ENCODE measurements at places on chromosomes 2 and 18. TPM values are rescaled to one million over a fixed set of nuclear protein-coding genes. Genes with fewer than 3 reads are reported as not detected.

DNA sequence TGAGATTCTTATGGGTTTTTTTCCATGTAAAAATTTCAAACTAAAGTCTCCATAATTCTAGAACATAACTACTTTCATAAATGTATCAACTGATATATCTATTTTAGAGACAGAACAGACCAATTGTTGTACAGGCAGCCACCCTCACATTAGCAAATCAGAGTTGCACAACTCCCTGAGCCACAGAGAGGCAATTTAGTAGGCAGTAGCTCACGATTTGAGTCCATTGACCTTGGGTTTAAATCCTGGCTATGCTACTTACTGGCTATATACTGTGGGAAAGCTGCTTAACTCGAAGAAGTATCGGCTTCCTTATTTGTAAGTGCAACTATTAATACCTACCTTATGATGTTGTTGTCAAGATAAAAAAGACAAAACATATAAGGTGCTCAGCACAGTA lies 16.2 kb downstream of the MTIF2 start:
- no peak overlapping the region for H3K4me3 ChIP-seq
- H3K27me3 ChIP-seq, result no peaks in the 10 kb centered on the region
- DNase-seq, result no peak
- peaks cover 11% of the 10 kb centered on the region for H3K36me3 ChIP-seq
- H3K27ac ChIP-seq, result no peak overlapping the region

DNA sequence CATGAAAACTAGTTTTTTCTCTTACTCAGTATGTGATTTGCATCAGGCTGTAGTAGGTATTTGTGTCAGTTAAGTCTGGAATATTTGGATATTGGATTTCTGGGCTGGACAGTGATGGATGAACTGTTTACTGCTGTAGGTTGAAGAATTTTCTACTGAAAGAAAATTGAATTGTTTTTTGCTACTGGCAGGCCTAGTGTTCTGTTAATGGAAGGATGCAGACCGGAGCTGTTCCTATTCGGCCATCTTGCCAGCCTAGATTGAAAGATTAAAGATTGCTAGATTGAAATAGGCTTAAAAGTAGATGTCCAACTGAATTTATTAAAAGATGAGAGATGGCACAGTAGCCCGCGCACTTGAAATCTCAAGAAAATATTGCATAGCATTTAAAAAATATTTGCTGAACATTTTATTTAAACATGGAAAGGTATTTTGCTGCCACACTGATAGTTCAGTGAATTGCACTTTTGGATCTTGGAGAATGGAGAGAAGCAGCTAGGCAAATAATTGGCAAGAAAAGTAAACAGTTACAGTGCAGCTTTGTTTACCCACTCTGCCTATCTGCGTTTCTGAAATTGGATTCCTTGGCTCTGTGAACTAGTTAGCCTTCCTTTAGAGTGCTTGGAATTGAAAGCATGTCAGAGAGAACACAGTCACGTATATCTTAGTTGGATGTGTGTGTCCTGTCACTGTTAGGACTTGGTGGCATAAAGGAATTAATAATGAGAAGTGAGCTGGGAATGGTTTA lies 54.1 kb downstream of the EPB41L5 start:
- H3K4me3 ChIP-seq, result no peak overlapping the region
- DNase-seq, result no peak
- no peaks in the 10 kb centered on the region for H3K27me3 ChIP-seq
- H3K27ac ChIP-seq, result no peak overlapping the region
- no peaks in the 10 kb centered on the region for H3K4me1 ChIP-seq

KLF11 gene
- total RNA-seq, result 11.0 TPM

DNA sequence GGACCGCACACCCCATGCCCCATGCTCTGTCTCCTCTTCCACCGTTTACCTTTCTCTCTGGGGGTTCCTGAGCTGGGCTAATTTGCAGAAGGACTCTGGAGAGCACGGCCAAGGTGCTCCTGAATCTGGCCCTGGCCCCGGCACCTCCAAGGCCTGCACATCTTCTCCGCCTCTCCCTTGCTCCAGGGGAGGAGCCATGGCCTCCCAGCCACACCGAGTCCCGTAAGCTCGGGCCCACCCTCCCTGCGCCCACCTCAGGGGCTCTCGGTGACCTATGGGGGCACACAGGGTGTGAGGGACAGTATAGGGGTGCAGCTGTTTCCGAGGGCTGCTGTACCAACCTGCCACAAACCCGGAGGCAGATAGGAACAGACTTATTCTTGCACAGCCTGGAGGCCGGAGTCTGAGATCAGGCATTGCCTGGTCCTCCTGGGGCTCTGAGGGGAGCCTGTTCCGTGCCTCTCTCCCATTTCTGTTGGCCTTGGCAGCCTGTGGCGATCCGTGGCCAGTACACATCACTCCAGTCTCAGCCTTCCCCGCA lies 127.3 kb upstream of the GPC1 start:
- H3K36me3 ChIP-seq, result no peaks in the 10 kb centered on the region
- DNase-seq, result no peak
- H3K4me3 ChIP-seq, result no peak overlapping the region
- H3K27ac ChIP-seq, result no peak overlapping the region

DNA sequence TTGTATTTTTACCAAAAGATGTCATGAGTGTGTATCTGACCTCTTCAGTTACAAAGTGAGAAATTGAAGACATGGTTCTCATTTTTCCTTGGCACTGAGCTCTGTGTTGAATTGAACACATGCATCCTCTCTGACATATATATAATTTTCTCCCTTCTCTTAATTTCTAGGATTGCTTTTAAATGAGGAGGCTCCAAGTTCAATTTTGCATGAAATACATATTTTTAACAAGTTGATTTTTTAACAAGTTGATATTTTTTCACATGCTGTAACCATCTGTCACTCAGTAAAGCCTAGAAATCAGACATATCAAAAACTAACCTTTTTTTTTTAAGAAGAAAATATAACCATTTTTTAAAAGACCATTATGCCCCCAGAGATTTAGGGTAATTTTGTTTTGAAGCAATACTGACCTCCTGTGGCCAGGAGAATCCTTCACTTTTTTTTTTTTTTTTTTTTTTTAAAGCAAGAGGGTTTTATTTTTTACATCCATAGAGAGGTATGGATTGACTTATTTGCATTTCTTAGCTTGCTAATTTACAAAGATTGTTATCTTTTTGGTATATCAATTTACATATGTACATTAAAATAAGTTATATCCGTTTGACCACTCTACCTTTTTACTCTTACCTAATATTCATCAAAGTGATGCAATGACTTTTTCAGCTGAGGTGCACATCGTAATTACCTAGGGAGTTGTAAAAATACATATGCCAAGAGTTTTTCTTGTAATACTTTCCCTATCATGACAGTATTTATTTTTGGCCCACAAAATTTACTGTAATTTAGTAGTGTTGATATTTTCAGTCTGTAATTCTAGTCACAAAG lies 161.8 kb downstream of the SOCS6 start:
- DNase-seq, result no peak
- no peak overlapping the region for H3K27ac ChIP-seq
- H3K36me3 ChIP-seq, result no peaks in the 10 kb centered on the region

FSHR gene
- total RNA-seq, result not detected

- no peak overlapping the region for H3K4me3 ChIP-seq
- DNase-seq, result no peak
- no peaks in the 10 kb centered on the region for H3K27me3 ChIP-seq
- no peak overlapping the region for H3K27ac ChIP-seq
Observed at GRCh38 chr18:31403409-31403808, 26.8 kb downstream of the DSG4 start.

CNGA3 gene
- total RNA-seq, result not detected

DNA sequence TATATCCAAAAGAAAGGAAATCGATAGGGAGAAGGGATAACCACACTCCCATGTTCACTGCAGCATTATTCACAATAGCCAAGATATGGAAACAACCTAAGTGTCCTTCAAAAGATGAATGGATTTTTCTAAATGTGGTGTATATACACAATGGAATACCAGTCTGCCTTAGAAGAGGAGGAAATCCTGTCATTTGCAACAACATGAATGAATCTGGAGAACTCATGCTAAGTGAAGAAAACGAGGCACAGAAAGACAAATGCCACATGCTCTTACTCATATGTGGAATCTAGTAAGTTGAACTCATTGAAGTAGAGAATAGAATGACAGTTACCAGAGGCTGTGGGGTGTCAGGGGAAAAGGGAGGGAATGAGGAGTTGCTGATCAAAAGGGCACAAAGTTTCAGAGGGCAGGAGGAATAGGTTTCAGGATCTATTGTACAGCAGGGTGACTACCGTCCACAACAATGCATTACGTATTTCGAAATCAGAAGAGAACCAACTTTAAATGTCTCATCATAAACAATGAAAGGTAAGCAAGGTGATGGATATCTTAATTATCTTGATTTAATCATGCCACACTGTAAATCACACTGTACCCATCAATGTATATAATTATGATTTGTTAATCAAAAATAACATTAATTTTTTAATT lies 46.1 kb downstream of the SIGLEC15 start:
- no peak overlapping the region for H3K27ac ChIP-seq
- no peaks in the 10 kb centered on the region for H3K27me3 ChIP-seq
- H3K4me3 ChIP-seq, result no peak overlapping the region
- DNase-seq, result no peak
- peaks cover 56% of the 10 kb centered on the region for H3K36me3 ChIP-seq

TSPYL6 gene
- total RNA-seq, result not detected

DNA sequence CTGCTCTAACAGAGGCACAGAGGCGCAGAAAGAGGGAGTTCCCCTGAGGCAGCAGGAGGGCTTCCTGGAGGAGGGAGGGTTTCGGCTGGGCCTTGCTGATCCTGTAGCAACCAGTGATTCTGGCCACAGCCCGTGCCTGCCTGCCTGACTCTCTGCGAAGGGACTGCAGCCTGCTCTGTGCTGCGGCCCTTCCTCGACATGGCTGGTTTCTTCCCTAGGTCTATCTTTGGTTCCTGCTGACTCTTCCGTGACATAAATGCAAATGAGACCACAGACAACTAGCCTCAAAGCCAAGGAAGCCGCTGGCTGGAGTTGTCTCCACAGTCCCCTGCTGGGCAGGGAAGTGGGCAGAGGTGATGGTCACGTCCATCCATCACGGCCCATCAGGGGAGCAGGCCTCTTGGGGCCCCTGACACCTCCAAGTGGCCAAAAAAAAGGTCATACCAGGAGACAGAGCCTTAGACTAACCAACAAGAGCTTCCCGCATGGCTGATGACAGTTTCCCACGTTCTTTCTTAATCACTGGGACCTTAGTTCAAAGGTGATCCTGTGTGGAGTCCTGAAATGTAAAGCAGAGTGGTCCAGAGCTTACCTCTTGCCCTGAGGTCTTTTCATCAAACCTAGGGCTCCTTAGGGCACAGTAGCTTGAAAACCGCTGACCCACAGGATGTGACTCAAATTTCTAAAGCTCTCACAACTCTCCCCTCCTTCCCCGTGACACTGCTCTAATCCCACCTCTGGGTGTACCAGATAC lies 55.3 kb downstream of the HS1BP3 start:
- H3K36me3 ChIP-seq, result no peaks in the 10 kb centered on the region
- H3K27ac ChIP-seq, result peak overlapping the region; percentile 66
- no peaks in the 10 kb centered on the region for H3K27me3 ChIP-seq
- H3K4me1 ChIP-seq, result peaks cover 13% of the 10 kb centered on the region
- peak; percentile 36 for DNase-seq
- H3K4me3 ChIP-seq, result no peak overlapping the region

TUBA3E gene
- total RNA-seq, result not detected

DNA sequence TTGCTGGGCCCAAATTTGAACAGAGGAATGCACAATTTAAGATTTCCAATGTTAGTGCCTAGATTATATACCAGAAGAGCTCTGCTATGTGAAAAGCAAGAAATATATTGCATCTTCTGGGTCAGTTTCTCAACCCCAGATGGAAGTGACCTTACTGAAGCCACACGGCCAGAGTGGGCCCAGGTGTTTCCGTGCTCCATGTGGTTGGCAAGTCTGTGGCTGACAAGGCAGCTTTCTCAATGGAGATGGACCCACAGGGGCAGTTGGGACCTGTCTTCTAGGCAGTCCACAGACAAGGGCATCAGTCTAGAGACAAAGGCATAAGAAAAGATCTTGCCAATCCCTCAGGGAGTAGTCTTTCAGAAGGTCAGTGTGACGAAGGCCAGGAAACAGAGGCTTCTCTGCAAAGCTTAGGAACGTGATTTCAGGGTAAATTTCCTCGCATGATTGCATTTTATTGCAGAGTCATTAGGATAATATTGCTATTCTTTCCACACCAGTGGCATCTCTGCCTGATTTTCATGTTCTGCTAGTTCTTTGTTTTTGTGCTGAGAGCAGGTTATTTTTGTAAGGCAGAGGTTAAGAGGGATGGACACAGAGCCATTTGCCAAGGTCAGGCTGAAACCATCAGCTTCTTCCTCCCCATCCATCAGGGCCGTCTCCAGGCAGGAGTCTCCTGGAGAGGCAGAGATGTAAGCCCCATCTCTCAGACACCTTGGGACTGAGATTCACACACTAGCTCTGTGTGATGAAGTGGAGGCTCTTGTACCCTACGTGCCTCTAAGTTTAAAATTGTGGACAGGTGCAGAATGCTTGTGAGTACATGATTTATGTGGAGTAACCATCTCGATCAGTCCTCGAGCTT lies 202.1 kb downstream of the ANKRD30B start:
- no peaks in the 10 kb centered on the region for H3K36me3 ChIP-seq
- H3K4me3 ChIP-seq, result no peak overlapping the region
- no peak for DNase-seq

DNA sequence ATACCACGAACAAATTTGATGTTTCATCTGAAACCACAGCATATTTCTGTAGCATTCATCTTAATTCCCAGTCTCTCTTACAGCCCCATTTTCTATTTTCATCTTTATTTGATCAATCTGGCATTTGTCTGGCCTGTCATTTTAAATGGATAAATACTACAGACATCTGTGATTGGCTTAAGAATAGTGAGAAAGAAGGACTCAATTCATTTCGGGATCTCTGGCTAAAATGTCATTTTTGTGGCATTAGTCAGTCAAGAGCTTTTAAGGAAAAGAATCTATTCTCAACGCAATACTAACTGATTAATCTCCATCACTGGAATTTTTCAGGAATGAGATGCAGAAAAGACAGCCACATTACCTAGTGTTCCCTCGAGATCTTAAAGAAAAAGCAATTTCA lies 585.9 kb downstream of the IRS1 start:
- DNase-seq, result no peak
- peaks cover 6% of the 10 kb centered on the region for H3K27me3 ChIP-seq
- H3K27ac ChIP-seq, result no peak overlapping the region
